Stimulated activated CD4-positive, alpha-beta T cell treated with anti-CD3 and anti-CD28 coated beads, Interleukin-2, amount 100 ng/mL, for 4 hours (primary cell): ENCODE measurements at places on chromosomes 6 and 20.

DNA sequence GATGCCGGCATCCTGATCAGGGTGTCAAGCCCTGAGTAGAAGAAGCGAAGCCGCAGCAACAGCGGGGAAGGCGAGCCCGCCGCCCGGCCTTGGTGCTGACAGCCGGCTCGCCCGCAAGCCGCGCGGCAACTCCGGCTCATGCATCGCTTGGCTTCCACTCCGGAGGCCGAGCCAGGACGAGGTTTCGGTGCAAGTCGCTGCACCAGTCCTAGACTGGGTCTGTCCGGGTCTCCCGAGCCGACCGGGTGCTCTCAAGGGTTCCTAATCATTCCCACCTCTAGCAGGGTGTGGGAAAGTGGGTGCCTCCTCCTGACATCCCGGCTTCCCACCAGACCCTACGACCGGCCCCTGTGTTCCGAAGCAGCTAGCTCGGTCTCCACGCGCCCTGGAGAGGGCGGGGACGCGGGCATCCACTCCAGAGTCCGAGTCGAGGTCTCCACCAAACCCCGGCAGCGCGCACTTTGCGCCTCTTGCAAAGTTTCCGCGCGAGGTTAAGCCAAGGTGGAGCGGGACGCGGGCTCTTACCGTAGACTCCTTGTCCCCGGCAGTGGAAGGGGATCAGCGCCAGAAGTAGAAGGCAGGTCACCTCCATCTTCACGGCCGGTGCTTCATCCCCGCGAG, 1.4 kb downstream of the MDGA1 start:
- no peak for DNase-seq

DNA sequence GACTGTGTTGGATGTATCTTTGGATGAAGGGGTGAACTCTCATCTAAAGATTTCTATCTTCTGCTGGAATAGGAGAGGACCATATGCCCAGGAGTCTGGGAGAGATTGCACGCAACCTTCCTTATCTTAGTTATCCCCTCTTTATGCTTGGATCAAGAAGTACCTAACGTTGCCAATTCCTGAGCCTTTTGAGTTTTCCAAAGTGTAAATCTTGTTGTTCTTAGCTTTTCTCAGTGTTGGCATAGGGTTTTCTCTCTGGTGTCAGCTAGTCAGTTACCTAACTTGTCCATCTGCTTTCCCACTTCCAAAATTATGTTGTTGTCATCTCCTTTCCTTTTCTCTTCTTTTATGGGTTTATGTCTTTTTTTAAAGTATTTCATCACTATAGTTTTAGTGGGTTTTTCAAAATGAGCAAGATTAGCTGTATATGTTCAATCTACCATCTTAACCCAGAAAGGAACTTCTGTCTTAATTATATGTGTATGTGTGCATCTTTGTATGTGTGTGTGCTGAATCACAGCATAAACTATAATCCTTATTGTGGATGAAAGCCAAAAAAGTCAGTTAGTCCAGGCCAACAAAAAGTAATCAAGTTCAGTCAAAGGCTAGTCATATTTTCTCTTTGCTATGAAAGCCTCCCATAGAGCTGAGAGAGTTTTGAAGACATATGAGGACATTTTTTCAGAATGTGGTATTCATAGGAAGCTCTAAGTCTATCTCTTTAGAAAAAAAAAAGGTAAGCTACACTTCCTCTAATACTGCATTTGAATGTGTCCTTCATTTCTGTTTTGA, 72.1 kb downstream of the KHDC1L start:
- DNase-seq, result no peak

DNA sequence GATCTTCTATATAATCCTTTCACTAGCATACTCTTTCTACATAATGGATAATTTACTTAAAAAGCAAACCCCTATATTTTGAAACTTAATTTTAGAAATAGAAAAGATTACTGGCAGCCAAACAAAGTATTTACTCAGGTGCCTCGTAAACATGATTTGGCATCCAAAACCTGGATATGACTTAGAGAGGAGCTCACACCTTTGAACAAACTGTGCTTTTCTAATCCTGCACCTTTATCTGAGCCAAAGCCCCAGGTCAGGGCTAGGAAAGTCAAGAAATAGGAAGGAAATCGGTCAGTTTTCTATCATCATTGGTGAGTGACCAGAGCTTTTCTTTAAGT, 170.9 kb downstream of the PHF3 start:
- no peak for DNase-seq

DNA sequence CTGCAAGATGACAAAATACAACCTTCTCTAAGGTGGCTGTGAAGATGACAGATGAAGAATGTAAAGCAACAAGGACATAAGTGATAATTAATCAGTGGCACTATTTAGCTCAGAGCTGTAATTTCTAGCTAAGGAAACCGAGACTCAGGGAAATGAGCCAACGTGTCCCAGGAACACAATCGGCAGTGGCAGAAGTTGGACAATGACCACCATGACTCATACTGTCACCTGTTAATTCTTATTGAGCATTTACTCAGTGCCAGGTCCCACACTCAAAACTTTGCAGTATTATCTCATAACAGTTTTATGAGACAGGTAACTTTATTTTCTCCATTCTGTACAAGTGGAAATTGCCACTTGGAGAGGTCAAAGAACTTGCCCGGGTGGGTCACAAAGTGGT, 55.8 kb downstream of the LAMA4 start:
- no peak for DNase-seq

GRCh38 chr6:6872459-6873344, 235.1 kb upstream of the RREB1 start:
- DNase-seq, result no peak

GRCh38 chr20:41133709-41134361, 3.5 kb upstream of the PLCG1 start:
- DNase-seq, result peak; percentile 75

DNA sequence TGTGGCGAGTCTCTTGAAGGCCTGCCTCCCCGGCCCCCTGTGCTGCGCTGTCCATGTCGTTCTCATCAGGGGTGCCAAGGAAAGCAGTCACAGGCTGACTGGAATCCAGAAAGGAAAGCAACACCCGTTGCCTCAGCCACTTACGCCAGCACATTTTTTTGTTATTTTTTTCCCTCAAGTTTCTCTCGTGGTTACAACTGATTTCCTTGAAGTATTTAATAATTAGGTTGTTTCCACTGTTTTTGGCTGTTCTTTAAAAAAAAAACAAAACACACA, 17.9 kb upstream of the SLC22A1 start:
- no peak for DNase-seq

- DNase-seq, result no peak
Observed at GRCh38 chr6:144036064-144036834, 28.2 kb upstream of the PLAGL1 start.

DNA sequence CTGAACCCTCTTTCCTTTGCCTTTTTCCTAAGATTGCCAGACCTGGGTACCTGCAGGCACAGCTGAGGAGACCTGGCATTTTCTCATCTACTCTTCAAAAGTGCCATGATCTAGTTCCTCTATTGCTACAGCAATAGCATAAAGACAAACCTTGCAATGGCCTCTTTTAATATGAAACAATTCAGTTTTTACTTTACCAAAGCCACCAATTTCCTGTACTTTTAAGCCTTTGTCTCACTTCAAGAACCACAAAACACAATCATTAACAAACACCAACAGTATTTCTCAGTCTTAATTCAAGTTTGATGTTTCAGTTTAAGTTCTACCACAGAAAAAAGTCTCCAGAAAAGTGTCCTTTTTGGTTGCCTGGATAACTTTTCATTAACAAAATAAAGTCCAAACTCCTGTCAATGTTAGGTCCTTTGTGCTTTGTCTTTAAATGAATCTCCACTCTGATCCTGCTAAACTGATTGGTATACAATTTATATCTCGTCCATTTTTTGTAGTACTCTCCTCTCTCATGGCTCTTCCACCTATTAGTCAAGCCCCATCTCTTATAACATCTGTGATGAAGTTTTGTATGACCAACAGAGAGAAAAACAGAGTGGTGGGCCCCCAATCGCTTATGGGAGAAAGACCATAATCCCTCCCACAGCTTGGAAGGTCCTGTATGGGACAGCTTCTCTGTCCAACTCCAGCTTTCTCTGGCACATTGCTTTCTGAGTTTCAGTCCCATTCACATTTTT, 50.5 kb upstream of the THEMIS start:
- DNase-seq, result no peak

- DNase-seq, result no peak
Observed at GRCh38 chr6:79076160-79076559, 1.9 kb downstream of the PHIP start.

GRCh38 chr6:6002005-6002847, 4.5 kb downstream of the NRN1 start:
- no peak for DNase-seq

DNA sequence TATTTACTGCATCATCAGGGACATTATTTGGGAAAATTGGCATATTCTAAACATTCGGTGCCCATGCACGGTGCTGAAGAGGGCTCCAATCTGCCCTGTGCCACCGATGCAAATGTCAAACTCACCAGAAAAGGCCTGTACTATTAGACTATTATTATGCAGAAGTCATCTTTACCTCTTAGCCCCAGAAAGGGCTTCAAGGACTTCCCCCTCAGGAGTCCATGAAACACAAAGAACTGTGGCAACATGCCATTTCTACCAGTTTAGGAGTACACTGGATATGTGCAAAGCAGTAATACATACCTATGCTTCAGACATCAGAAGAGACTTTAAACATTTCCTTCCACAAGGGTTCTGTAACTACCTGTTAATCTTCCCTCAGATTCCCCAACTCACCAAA, 8.6 kb downstream of the DIDO1 start:
- no peak for DNase-seq

GRCh38 chr6:95309545-95309944, 267.8 kb upstream of the MANEA start:
- DNase-seq, result no peak

DNA sequence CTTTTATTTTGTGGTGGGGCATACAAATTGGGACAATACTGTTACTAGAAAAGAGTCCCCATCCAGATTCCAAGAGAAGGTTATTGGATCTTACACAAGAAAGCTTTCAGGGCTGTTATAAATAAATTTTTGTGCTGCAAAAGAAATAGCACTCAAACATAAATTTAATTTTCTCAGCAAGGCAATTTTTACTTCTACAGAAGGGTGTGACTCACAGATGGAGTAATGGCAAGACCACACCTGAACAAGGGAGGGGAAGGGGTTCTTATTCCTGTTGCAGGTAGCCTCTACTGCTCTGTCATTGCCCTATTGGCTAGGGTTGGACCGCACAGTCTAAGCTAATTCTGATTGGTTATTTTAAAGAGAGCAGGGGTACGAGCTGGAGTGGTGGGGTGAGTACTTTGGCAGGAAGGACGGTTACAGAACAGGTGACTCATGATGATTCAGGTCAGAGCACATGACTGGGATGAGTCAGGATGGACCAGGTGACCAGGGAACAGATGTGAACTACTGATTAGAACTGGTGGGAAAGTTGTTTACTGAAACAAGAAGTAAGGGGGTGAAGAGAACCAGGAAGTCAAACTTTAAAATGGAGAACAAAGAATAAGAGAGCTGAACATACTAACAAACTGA, 41.1 kb downstream of the CNR1 start:
- no peak for DNase-seq

DNA sequence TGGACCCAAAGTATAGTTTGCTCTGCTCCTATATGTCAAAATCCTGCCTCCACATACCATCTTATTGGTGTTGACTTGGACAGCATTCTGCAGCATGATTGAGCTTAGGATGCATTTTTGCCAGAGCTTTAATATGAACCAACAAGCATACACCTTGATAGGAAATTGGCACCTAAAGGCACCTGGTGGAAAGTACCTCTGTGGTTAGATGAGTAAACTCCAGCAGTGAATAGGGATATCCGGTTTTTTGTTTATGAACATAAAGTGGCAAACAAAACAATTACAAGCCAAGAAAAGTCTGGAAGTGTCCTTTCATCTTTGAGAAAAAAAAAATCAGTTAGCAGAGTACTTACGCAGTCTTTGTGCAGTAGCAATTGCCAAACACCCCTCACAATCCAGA, 6.2 kb upstream of the CYP24A1 start:
- DNase-seq, result no peak

DNA sequence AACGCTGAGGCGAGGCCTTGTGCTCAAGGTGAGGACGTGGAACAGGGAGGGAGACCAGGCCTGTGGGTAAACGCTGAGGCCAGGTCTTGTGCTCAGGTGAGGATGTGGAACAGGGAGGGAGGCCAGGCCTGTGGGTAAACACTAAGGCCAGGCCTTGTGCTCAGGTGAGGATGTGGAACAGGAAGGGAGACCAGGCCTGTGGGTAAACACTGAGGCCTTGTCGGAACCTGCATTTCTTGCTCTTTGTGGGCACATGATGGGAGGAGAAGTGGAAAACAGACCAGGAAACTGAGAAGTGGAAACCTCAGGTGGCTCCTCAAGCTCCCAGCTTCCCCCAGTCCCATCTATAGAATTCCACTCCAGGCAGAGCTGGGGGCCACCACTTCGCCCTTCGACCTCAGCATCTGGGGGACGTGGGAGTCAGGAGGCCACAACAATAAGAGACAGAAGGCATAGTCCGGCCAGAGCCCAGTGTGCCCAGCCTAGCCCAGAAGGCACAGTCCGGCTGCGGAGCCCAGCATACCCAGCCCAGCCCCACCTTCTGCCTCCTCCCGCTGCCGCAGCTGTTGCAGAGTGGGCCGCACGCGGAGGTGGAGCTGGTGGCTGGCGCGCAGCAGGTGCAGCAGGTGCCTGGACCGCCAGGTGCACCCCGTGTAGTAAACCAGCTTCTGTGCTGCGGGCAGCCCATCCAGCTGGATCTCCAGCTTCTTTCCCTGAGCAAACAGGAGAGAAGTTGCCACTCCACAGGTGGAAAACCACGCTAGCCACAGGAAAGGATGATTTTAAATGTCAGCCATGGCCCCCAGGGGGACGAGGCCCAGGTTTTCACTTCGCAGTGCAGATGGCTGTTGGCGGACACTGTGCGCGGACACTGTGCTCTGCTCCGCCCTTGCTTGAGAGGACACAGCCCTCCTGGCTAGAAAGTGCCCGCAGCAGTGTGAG, 17.5 kb downstream of the FRMD1 start:
- no peak for DNase-seq

DNA sequence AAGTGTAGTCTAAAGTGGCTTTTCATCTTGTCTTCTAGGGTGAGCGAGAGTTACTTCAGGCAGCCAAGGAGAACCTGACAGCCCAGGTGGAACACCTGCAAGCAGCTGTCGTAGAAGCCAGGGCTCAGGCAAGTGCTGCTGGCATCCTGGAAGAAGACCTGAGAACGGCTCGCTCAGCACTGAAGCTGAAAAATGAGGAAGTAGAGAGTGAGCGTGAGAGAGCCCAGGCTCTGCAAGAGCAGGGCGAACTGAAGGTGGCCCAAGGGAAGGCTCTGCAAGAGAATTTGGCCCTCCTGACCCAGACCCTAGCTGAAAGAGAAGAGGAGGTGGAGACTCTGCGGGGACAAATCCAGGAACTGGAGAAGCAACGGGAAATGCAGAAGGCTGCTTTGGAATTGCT, 27.1 kb downstream of the C20orf173 start:
- no peak for DNase-seq

DNA sequence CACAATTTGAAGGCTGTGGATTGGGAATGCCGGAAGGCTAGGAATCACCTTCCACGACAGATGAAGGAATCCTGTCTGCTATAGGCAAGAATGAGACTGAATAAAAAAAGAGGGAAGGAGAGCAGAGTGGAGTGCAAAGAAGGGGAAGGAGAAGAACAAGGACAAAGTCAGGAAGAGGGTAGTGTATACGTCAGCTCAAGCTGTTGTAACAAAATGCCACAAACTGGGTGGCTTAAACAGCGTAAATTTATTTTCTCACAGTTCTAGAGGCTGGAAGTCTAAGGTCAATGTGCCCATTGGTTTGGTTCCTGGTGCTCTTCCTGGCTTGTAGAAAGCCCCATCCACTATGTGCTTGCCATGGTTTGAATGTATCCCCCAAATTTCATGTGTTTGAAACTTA, 104.5 kb downstream of the TTLL2 start:
- DNase-seq, result no peak
